ENCODE measurements at places on chromosomes 16 and 17.
A peak's percentile ranks its signal among the peaks of the same experiment; 100 is the strongest.

GRCh38 chr17:72008236-72008876 lies 112.5 kb upstream of the SOX9 start:
- no peak for DNase-seq

DNA sequence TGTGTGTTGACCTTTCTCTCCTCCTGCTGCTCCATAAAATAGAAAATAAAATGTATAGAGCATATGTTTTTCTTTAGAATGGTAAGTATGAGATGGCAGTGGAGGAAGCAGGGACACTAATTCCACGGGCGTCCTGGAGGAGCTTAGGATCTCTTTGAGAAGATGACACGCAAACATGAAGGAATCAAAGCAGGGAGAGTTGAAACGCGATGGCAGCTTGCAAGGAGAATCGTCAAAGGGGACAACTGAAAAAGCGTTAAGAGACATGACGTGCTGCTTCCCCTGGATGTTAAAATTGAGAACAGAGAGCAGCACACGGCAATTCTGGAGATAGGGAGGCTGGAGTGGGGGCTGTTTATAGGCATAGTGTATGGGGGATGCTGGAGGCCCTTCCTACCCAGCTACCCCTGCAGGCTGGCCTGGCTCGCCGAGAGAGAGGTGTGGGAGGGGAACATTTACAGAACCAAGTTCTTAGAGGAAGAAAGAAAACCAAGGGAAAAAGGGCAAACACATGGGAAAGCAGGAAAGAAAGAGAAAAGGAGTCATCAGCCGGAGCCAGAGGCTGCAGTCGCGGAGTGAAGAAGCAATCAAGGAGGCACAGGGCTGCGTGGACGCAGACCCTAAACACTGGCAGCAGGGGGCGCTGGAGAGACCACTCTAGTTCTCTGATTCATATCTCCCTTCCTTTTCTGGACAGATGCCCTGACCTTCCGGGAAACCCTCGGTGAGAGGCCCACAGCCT lies 55.8 kb downstream of the MYH13 start:
- DNase-seq = no peak

DNA sequence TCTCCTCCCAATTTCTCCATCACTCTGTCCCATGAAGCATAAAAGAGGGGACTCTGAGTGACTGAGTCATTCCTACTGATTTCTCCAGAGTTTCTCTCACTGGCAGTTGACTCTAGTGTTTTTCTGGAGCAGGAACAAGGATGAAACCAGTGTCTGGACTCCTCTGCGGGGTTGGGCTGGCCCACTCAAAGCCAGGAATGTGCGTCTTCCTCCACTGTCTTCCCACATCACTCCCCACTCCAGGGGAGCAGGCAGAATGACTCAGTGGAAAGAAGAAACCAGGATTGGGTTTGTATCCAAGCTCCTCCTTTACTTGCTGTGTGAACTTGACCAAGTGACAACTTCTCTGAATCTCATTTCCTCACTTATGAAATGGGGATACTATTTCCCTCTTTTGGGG lies 497.5 kb upstream of the SALL1 start:
- no peak for DNase-seq

GRCh38 chr17:6098050-6098822 lies 28.1 kb downstream of the WSCD1 start:
- no peak for DNase-seq

DNA sequence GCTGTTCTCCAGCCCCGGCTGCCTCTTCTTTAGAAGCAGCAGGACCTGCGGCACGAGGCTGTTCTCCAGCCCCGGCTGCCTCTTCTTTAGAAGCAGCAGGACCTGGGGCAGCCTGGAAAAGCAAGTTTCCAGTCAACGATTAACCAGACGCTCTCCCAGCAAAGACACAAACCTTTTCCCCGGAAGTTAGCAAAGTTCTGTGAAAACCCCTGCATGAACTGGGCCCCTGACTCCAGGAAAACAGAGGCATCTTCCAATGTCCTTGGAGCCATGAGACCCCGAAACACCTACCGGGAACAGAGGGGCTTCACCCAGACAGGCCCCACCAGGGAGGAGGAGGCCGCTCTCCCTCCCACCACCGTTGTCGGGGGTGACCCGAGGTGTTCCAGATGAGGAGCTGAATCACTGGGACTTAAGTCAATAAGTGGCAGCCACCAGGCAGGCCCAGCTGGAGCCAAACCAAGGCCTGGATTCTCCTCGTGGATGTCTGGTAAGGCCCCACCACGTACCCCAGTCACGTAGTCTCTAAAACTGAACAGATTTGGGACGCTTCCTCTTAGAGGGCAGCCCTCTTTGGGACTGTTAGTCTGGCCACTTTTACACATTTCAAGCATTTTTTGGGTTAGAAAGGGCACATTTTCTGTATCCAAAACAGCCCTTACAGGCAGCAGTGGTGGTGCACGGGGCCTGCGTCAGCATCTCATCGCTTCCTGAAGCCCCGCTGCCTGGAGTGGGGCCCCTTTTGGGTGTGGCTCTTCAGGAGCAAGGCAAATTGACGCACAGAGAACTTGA lies at the start of gene RPH3AL:
RPH3AL (minus strand) TSS at position 387 of the 792 bp plus-strand sequence. CDS start 25,264 bp downstream, outside the sequence.
- no peak for DNase-seq

DNA sequence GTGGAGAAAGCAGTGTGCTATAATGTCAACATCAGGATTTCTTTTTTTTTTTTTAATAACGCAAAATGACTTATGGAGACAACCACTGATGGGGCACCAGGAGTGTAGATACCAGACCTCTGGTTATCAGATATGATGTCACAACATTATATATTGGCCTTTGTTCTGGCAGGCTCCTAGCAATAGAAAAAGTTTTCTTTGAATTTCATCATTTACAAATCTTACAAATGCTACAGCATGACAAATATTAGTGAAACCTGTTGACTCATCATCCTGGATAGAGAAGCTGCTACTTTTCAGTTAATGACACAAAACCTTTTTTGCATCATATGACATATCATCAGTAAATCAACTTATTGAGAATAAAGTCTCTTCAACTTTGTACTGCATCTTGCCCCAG lies 6.1 kb downstream of the THUMPD1 start:
- no peak for DNase-seq

- no peak for DNase-seq
Observed at GRCh38 chr17:5665164-5665563, 80.9 kb upstream of the NLRP1 start.

DNA sequence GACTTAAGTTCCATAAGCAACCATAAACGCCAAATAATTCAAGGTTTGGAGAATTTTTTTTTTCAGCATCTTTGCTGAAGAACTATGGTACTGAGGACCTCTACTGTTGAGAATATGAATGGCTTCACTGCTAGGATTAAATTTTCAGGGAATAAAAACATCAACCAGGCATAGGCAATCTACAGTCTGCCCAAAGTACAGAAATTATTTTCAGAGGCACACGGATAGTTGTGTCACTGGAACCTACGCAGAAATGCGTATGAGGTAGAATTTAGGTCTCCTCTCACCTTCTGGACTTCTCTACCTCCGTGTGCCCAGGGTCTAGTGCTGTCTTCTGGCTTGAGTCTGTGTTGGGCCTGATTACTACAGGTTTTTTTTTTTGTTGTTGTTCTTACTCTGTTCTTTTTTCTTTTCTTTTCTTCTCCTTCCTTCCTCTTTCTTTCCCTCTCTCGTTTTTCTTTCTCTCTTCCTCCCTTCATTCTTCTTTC lies 39.7 kb downstream of the NACA2 start:
- DNase-seq = no peak

- no peak for DNase-seq
Observed at GRCh38 chr16:28171816-28172215, 39.9 kb downstream of the XPO6 start.

GRCh38 chr17:58332778-58333735 lies 4.5 kb upstream of the TSPOAP1 start:
- no peak for DNase-seq

- no peak for DNase-seq
Observed at GRCh38 chr16:47568351-47568750, 107.2 kb downstream of the PHKB start.

DNA sequence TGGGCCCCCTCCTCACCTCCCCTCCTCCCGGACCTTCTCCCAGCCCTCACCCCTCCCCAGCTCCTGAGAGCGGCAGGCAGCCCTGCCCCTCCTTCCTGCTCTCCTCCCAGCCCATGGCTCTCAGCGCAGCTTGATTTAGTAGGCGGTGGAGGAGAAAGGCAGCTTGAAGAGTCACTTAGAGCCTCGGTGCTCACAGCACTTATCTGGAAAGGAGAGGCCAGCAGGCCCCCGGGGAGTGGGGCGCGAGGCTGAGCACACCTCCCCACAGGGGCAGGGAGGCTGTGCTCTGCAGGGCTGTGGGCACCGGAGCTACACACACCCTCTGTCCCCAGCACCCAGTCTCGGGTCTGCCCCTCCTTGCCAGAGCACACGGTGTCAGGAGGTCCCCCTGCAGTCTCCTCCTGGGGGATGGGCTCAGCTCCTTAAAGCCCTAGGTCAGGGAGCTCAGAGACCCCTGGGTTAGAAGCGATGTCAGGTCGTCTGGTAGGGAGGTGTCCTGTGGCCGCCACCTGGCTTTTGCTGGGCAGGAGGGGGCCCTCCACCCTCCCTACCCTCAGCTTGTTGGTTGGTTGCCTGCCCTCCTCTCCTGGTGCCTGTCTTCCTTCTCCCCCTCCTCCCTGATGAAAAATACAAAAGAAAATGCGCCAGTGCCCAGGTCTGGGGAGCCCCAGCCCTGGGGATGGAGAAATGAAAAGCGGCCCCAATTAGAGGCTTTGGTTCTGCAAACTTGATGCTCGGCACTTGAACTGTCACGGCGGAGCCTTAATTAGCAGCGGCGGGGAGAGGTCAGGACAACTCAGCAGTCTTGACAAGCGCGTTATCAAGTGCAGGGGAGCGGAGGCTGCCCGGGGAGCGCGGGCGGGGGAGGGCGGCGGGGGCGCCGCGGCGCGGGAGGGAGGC lies 151.1 kb upstream of the GSE1 start:
- no peak for DNase-seq

- peak; percentile 61 for DNase-seq
Observed at GRCh38 chr17:7014995-7015958, 2.9 kb downstream of the RNASEK start.

DNA sequence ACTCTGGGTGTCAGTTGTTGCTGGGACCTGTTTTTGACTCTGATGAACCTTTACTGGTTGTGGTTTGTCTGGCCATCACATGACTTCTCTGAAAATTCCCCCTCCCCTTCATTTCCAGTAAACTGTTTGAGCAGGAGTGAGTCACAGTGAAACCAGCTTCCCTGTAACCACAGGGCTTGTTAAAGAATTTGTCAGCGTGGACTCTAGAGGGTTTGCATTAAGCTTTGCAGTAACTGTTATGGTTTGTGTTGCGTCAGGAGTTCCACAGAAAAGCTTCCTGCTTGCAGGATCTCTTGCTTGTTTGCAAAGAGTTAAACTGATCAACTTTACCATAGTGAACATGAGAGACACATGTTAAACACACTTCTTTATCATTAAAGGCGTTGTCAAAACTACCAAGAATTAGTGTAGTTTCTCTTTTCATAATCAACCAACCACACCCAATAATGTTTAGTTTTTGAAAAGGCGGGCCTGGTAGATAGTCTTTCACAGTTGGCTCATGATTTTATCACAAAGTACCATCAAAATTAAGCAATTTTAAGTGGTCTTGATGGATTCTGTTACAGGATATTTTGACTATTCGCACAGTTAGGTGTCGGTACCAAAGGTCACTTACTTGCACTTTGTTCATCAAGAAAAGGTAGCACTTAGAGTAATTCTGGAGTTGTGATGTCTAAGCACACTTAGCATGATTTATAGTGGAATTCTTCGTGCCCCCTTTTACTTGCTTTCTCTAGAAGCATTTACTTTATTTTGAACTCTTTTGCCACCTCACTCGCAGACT lies 79.3 kb downstream of the VMP1 start:
- DNase-seq = peak; percentile 23

DNA sequence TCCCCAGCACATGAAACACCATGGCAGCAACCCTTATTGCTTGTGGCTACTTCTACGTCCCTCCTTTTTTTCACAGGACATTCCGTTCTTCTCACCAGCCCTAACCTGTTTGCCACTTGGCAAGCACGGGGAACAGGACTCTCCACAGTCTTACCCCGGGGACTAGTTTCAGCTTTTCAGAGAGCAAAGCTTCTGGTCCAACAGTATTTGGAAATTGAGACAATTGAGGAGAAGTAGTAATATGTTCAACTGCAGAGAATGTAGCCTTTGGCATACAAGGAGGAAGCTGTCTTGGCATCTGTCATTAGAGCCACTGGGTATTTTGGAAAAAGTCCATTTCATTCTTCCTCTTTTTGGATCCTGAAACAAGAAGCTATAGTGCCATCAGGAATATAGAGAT lies 65.7 kb downstream of the MAP2K6 start:
- no peak for DNase-seq

DNA sequence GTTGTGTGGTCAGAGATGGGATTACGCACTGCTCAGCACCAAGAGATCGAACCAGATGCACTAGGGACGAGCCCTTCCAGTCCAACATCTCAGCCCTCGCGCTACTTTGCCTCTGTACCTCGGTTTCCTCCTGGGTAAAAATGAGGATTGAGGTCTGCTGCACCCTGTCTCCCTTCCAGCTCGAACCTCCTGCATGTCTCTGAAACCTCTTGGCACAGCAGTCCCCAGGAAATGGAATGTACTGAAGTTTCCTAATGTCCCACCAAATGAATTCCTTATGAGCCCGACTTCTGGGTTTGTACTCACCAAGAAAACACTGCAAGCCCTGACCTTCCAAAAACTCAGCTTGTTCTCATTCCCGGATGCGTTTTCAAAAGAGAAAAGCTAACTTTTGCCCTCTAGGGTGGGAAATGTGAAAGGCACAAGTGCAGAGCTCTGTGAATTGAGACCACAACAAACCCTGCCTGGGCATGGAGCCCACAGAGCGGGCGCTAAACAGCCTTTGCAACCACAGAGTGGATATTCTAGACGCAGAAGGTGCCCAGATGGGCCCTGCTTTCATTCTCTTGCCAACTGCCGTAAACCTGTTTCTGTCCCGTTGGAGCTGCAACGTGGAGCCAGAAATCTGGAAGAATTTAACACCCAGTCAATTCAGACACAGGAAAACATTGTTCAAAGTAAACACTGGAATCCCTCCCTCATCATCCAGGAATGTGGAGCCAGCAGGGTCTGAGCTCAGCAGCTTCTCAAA lies 10.3 kb downstream of the CDRT4 start:
- DNase-seq = no peak

GRCh38 chr16:68332411-68333121 lies 21.7 kb downstream of the PRMT7 start:
- DNase-seq = no peak

DNA sequence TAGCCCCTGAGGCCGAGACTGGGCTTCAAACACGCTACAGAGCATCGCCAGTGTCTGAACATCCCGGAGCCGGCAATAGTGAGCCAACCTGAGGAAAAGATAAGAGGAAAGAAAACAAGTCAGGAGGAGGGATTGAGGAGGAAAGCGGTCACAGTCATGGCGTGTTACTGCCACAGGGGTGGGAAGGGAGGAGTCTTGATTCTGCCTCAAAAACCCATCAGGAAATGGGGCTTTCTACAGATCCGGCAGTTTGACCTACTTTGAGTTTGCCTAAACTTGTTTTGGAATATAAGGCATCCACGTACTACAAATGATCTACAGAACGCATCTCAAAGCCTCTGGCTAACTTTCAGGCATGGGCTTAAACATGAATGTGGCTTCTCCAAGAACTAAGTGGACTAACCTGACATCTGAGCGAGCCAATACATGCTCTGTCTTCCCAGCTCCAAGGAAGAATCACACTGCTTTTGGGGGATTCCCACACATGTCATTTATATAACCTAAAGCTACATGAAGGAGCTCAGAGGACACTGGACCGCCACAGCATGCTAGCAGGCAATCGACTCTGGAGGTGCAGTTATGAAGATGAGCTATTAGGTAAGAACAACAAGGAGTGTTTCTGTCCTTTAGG lies 96.6 kb downstream of the WDR59 start:
- no peak for DNase-seq

All from activated CD8-positive, alpha-beta memory T cell treated with anti-CD3 and anti-CD28 coated beads for 1 hour (primary cell).